ENCODE measurements at places on chromosomes 3 and 15.

GRCh38 chr15:74573987-74574386 lies 33.0 kb downstream of the ARID3B start:
- no peak for DNase-seq

DNA sequence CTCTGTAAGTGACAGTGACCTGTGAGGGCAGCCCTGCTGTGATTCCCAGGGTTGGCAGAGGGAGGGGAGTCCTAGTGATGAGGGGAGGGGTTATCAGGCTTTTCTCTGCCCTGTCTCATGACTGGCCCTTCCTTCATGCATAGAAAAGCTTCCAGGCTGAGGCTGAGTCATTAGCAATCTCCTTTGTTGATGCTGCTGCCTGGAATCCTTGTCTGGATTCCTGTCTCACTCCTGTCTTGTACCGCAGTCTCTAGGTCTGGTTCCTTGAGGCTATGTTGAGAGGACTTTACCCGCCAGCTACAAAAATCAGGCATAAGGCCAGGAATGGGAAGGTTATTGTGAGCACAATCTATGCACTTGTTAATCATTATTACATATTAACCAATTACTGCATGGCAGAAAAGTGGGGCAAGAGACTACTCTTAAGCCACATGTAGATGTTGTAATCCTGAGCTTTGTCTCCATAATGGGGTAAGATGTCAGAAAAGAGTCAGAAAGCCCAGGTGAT lies 7.2 kb downstream of the KLHL6 start:
- DNase-seq = no peak

DNA sequence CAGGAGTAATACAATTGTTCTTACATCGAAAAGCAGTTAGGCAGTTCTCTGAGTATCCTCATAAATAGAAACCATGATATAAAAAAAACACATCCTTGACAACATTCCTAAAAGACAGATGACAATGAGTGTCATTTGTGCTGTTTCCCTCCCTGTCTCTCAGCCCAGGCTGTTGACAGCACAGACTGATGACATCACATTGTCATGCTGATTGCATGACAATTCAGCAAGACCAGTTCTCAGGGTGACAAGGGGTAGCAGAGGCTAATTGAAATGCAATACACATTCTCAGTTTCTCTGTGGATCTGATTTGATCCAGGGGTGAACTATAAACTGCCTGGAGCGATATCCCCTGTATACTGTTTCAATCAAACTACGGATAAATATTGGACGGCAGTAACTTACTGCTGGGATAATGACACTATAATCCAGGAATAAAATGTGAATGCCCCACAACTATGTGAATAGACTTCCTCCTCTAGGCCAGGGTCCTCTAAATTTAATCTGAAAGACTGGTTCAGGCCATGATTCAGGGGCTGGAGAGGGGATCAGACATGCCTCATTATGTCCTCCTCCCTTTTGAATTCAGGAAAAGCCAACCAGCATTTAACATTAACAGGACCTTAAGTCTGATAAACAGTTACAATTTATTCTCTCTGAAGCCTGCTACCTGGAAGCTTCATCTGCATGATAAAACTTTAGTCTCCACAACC lies 16.7 kb upstream of the EIF1B start:
- no peak for DNase-seq

GRCh38 chr3:49659756-49660155 lies 14.4 kb upstream of the APEH start:
- no peak for DNase-seq

GRCh38 chr15:38040615-38041014 lies 106.2 kb downstream of the TMCO5A start:
- DNase-seq = no peak

GRCh38 chr3:112085735-112086075 lies 484 bp upstream of the C3orf52 start:
- no peak for DNase-seq

DNA sequence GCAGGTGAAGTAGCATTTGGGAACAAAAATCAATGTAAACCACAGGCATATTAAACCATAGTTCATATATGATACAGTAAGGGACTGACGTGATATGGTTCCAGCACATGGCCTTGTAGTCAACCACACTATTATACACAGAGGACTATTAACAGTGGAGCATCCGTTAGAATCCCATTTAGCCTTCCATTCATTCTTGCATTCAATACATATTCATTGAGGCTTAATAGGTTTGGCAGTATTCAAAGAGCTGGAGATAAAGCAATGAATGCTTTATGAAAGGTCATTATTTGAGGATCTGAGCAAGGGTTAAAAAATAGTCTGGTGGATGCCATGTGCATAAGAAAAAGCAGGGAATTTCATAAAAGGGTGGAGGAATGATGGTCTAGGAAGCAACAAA lies 89.1 kb downstream of the MME start:
- DNase-seq = no peak

- no peak for DNase-seq
Measured at GRCh38 chr3:93867425-93867824, 106.3 kb downstream of the PROS1 start.

GRCh38 chr3:3356846-3357245 lies 177.4 kb upstream of the CRBN start:
- DNase-seq = no peak

GRCh38 chr3:122295266-122296062 lies 29.6 kb upstream of the CSTA start:
- no peak for DNase-seq

GRCh38 chr15:65377105-65377975 lies 462 bp downstream of the IGDCC3 start:
- DNase-seq = no peak

DNA sequence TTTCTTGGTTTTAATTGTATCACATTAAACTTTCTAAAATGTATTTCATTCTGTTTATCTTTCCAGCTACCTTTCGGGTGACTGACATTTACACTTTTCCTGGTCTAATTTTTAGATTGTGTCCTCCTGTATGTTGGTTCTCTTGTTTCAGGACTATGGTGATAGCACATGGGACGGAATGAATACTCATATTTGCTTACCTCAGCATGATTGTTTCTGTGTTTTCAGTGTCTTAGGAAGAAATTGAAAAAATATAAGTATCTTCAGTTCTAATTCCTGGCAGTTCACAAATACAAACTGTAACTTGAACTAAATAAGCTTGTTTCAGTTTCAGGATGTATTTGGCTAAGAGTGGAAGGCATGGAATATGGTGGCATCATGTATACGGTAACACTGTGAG lies 80.1 kb upstream of the ROBO1 start:
- no peak for DNase-seq

GRCh38 chr3:194458131-194458530 lies 28.7 kb downstream of the ATP13A3 start:
- no peak for DNase-seq

- DNase-seq = no peak
Measured at GRCh38 chr3:4522947-4523346, 29.8 kb downstream of the ITPR1 start.

- DNase-seq = no peak
Measured at GRCh38 chr3:71629289-71629688, 45.8 kb upstream of the FOXP1 start.

GRCh38 chr3:183158551-183159006 lies 4.0 kb downstream of the LAMP3 start:
- no peak for DNase-seq

DNA sequence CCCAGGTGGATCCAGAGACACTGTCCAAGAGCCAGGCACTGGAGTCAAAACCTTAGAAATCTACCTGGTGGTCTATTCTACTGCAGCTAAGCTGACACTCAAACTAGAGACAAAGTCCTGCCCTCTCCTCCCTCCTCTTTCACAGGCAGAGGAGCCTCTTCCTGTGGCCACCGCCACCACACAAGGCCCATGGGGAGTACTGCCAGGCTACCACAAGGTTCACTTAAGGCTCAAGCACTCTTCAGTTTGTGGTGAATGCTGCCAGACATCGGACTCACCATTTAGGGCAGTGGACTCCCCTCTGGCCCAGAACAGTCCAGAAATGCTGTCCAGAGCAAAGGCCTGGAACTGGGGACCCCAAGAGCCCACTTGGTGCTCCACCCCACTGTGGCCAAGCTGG lies 160.9 kb downstream of the ADAMTS17 start:
- no peak for DNase-seq

DNA sequence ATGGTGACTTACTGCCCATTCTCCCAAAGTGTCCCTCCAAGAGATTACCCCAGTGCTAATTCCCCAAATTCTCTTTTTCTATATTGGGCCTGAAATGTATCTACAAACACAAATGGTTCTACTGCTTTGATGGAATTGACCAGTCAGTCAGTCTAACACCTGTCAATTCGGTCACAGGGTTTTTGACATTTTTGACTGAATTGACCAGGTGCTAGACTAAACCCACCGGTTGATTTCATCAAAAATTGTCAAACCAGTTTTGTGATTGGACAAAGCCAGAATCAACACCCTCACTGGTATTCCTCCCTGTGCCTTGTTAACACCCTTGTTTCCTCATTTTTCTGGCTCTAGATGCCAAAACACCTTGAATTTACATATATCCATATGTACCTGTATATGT lies 398.4 kb upstream of the NR2F2 start:
- no peak for DNase-seq

DNA sequence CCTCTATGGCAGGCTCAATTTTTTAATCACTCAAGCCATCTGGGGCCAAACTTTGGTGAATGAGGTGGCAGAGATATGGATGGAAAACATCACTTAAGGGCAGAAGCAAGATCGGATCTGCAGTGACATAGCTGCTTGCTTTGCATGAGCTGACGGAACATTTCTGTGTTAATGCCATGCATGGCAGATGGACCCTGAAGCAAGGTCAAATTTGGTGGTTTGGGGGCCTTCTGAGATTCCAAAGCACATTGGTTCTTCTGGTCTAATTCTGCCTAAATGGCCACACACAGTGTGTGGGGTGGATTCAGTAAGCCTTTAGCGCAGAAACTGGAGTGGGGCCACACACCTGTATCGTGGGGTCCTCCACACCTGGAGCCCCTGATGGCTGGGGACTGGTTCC lies 38.3 kb upstream of the BCL2L10 start:
- DNase-seq = no peak

GRCh38 chr3:172065527-172065926 lies 26.1 kb downstream of the FNDC3B start:
- peak; percentile 50 for DNase-seq

DNA sequence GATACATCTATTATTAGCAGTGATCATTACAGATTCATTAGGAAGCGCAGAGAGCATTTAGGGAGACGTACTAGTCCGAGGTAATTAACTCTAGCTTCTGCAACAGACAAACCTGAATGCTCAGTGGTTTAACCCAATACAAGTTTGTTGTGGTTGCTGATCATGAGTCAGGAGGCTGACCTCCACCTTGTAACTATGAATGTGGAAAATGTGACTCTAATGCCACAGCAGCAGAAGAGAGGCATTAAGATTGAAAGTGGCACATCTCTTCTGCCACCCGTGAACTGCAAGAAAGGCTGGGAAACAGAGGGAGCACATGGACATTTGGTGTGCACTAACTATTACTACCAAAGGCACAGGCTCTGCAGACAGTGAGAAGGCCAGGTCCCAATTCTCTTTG lies 71.2 kb upstream of the C3orf80 start:
- DNase-seq = no peak

- no peak for DNase-seq
Measured at GRCh38 chr3:135800071-135800549, 165.4 kb upstream of the PPP2R3A start.

- no peak for DNase-seq
Measured at GRCh38 chr3:63130625-63131024, 147.5 kb upstream of the SYNPR start.

DNA sequence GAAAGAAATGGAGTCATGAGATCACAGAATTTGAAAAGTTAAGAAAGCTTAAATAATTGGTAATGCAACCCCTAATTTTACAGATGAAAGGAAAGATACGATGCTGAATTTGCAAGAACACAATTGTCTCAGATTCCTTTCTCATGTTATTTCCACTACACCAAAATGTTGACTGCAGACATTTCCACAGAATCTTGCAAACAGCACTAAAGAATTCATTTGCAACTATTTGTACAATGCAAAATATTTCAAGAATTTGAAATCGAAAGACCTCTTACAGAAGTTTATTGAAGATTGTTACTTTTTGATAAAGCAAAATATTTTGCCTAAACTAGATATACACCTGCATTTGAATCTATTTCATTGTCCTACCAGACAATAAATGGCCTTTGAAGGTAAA lies 194.1 kb upstream of the KCNMB2 start:
- DNase-seq = no peak

GRCh38 chr3:112688085-112688769 lies 47.3 kb upstream of the CCDC80 start:
- DNase-seq = no peak

DNA sequence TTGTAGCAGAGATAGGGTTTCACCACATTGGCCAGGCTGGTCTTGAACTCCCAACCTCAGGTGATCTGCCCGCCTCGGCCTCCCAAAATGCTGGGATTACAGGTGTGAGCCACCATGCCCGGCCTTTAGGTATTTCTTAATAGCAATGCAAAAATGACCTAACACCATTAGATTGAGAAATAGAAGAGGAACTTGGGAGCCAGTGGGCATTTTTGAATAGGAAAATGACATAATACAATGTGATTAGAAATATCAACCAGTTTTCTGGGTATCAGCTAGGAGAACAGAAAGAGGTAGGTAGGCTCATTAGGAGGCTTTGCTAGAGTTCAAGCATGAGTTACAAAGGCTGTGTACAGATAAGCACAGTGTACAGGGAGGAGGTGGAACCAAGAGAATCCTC lies 101.8 kb upstream of the TBC1D5 start:
- DNase-seq = no peak

DNA sequence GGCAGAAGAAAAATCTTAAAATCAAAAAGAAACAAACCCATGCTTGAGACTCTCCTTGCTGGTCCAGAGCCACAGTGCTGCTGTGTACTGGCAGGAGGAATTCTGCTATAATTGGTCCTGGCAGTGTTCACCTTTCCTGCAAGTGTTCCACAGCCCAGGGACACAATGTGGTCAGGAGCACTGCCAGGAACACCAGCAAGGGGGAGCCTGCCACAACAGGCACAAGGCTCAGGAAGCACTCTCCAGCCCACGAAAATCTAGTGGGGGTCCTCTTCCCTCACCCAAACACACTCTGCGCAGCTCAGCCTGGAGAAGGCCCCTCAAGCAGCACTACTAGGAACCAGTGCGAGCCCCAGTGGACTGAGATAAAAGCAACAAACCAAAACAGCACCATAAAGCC lies 92.9 kb downstream of the UBE3A start:
- DNase-seq = peak; percentile 64

Data from LNCaP clone FGC (cell line).